ENCODE measurements at places on chromosomes 7 and 10. TPM values are rescaled to one million over a fixed set of nuclear protein-coding genes. Genes with fewer than 3 reads are reported as not detected.
A peak's percentile ranks its signal among the peaks of the same experiment; 100 is the strongest.

Gene GPR26
- not detected for total RNA-seq

Gene SPDYE2
- not detected for total RNA-seq

Gene PDZD8
- 67.8 TPM for total RNA-seq

Gene SEMA4G
- 91.9 TPM for total RNA-seq

Gene MEST
- total RNA-seq, result 31.7 TPM

Gene SNCG
- total RNA-seq, result 2.9 TPM

Gene MNX1
- 24.9 TPM for total RNA-seq

DNA sequence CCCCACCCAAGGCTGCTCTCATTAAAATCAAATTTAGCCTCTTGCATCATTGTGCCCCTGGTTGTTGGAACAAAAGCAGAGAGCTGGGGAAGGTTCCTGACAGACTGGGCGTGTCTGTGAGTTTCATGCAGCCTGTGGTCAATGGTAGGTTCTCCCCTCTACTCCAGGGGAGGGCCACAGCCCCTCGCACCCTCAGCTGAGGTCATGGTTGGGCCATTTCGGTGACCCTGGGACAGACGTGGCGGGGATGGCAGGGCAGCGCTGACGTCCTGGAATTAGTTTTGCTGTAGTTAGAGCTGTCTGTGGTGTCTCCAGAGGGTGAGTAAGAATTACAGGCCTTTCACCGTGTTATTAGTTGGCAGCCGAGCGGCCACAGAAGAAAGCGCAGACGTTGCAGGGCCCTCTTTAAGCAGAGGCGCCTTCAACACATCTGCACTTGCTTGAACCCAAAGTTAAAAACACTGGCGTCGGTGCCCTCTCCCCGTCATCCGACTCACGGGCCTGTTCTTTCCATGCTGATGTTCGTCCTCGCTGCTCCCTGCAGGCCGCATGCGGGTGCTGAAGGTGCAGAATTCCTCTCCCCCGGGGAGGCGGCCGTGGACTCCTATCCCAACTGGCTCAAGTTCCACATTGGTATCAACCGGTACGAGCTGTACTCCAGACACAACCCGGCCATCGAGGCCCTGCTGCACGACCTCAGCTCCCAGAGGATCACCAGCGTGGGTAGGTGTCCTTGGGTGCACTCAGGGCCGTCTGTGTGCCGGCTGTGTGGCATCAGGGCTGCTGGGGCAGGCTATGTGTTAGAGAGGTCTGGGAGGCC, 2.8 kb downstream of the FAM20C start:
- DNase-seq, result no peak

- DNase-seq, result no peak
Observed at GRCh38 chr10:51802030-51802429, 102.6 kb upstream of the CSTF2T start.

- DNase-seq, result no peak
Observed at GRCh38 chr7:75644589-75644988, 94.2 kb downstream of the HIP1 start.

DNA sequence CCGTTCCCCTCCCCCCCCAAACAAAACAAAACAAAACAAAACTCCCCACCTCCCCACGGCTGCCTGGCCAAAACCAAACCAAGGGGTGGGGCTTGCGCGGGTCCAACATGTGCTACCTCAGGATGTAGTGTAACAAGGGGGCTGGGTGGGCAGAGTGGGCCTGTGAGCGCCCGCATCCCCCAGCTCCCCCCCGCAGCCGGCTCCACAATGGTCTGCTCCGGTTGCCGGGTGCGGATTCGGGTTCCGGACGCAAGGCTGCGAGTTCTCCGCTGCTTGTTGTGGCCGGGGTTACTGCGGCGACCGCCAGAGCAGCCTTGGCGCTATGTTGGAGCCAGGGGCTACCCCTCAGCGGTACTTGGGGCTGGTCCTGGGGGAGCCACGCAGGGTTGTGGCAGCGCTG, 4.9 kb downstream of the C10orf143 start:
- DNase-seq, result no peak

DNA sequence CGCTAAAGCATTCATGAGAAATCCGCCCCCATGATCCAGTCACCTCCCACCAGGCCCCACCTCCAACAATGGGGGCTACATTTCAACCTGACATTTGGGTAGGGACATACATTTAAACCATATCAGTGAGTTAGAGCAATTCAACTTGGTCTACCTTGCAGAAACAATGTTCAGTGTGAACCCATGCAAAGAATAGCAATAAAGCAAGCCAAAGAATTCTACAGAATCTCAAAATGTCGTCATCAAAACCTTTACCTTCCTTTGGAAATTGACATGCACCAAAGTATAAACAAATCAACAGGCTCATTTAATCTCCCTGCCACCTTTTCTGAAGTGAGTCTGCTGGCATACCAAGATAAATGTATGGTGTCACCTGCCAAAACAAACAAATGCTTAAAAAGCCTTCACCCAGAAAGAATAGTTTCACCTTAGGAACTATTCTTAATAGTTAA, 68.8 kb upstream of the ABLIM1 start:
- no peak for DNase-seq

GRCh38 chr10:104351919-104352318, 1.7 kb upstream of the CFAP58 start:
- no peak for DNase-seq

DNA sequence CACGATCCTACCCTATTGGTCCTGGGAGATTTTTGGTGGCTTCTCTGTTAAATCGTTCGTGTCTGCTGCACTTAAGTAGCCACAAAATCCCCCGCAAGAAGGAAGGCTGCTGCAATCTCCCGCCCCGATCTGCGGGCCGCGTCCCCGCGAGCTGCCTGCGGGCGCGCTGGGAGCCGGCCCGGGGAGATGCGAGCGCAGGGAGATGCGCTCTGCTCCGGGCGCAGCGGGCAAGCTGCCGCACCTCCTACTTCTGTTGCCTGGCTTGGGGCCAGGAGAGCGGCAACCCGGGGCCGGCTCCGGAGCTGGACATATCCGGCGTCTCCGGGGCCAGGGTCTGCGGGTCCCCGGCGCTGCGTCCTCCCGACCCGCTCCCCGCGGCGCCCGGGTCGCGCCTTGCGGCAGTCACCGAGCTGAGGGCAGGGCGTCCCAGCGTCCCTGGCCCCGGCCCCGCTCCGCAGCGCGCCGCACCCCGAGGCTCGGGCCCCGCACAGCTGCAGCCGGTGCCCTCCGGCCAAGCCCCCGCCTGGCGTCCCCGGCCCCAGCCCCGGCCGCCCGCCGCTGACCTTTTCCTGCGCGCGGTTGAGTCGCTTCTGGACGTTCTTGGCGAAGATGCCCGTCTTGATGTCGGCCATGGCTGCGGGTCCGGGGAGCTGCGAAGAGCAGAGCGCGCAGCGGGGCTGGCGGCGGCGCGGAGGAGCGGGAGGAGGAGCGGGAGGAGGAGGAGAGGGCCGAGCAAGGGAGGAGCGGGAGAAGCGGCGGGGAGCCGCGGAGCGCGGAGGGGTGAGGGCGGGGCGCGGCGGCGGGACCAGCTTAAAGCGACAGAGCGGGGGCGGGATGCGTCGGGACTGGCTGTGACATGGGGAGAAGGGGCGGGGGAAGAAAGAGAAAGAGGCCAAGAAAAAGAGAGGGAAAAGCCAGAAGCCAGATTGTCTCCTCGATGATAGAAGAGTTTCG, at the start of gene AMPH:
AMPH (minus strand) TSS at position 654 of the 954 bp plus-strand sequence; CDS start at position 632, 22 bp downstream.
- peak; percentile 14 for DNase-seq

DNA sequence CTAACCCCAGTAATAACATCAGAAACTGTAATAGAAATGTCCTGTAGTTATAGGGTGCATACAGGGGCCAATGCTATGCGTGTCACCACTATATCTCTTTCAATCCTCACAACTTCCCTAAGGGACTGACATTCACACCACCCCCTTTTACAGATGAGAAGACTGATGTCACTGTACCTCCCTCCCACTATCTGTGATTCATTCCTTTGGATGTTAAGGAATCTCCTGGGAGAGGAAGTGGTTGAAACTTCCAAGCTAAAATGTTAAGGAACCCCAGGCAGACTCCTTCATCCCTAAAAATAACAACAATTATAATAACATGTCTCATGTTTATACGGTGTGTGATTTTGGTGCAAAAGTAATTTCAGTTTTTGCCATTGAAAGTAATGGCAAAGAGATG, 5.4 kb downstream of the COL13A1 start:
- DNase-seq, result no peak

DNA sequence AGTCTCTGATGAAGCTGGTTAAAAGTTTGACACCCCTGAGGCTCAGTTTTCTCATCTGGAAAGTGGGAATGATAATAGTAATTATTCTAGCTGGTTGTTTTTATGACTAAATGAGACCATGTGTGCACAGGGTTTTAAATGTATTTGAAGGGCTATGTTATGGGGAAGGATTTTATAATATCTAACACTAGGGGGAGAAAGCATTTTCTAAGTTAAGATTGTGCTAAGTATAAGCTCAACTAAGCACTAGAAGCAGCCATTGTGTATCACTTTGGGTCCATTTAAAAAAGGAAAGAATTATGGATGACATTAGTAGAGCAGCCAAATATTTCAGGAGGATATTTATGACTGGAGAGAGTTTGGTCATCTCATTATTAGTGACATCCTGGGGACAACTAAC, 49.5 kb upstream of the CREB5 start:
- no peak for DNase-seq

DNA sequence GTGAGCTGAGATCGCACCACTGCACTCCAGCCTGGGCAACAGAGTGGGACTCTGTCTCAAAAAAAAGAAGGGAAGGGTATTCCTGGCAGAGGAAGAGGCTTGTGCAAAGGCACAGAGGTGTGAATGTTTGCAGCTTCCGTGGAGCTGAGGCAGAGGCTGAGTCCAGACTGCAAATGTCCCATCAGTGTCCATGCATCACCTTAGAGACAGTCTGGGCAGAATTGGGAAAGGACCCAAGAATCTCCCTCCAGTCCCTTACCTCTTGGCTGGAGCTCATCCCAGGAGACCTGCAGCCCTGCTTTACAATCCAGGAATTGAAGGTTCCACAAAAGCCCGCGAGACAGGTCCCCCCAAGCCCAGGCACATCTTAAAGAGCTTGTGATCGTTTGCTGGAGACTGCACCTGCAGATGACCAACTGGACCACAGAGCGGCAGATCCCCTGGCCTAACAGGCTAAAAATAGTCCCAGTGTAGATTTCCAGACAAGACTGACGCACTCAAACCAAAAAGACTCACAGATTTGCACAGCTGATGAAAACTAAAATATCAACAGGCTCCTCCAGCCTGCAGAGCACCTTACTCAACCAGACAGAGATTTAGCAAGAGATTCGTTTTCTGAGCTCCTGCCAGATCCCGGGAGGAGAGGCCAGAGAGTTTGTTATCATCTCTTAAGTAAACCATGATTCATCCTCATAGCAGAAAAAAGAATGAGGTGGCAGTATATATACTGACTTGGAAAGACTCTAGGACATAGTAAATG, 22.9 kb upstream of the NANOS1 start:
- peak; percentile 46 for DNase-seq

- DNase-seq, result peak; percentile 4
Observed at GRCh38 chr7:152674860-152675758, 832 bp downstream of the XRCC2 start.

DNA sequence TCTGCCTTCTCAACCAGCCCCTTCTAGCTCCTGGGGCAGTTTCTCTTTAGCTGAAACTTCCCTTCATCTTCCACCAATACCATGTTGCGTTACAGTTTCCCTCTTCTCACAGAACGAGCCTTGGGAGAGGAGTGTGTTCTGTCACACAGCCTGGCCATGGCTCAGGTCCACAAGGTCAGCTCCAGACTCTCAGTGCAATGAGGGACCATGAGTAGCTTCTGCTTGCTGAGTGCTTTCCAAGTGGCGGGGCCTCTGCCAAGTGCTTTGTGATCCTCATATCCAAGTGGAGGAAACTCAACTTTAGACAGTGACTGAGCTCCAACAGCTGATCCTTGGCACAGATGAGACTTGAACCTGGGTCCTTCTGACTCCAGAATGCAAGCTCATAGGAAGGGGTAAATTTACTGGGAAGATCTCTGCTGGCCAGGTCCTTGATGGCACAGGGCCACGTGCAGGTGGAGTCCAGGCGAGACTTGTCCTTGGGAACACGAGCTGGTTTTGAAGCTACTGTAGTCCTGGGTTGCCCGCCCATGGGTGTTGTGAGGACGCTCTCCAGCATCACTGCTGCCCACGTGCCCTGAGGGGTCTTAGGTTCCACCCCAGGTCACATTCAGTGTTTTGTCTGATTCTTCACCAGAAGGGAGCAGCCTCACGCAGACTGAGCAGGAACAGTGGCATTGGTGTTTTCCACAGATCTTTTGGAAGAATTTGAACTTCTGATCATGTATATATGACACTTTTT, 238.0 kb downstream of the EBF3 start:
- DNase-seq, result peak; percentile 20

- DNase-seq, result no peak
Observed at GRCh38 chr7:66399566-66399965, 194.4 kb downstream of the TPST1 start.

DNA sequence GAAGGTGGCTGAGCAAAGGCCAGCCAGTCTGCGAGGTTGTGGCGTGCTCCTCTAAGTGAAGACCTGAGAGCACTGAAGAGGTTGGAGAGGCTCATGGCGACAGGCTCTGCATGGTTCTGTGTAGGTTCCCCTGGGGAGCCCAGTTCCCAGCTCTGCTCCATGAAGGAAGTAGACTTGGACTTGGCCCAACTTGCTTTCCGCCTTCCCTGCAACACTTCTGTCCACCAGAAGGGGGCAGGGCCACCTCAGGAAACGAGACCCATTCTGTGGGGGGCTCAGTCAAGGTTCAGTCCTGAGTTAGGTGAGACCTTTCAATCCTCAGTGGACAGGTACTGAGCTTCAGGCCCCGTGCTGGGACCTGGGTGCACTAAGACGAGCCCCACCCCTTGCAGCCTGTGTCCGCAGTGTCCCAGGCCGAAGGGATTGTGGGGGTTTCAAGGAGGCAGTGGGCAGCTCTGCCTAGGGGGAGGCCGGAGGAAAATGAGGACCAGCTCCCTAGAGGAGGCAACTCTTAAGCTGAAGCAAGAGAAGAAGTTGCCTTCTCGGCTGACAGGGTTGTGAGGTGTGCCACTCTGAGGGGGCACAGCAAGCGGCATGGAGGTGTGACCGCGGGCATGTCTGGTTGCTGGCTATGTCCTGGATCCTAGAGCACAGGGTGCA, 15.0 kb upstream of the PCBD1 start:
- DNase-seq, result no peak
